ENCODE measurements at places on chromosomes 16 and 17.

DNA sequence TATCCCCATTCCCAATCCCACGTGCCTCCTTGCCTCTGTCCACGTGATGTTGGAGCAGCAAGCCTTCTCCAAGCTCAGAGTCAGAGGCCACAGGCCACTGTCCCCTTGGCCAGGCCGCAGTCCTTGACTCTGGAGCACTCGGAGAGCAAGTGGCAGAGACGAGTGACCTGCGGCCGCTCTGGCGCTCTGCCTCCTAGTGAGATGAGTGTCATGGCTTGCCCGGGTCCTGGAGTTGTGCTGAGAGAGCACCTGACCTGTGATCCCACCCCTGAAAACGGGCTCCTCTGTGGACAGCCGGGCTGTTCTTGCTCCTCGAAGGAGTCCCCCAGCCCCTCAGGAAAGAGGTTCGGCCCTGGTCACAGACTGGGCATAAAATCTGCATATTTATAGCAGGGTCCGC, 10.0 kb upstream of the FASN start:
- DNase-seq: no peak

DNA sequence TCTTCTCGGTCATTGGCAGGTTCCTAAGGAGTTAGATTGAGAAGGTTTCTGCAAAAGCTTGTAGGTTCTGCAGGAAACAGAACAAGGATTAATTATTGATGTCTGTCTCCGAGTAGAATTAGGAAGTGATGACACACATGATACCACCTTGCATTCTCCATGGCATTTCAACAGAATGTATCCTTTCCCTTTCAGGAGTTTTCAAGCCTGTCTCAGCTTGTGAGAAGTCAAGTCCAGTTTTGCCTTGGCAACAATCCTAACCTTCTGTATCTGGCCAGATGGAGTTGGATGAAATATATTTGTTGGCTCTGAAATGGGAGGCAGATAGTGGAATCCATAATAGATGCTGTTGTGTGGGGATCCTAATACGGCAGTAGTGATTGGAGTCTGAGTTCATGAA, 235.5 kb downstream of the SHISA9 start:
- DNase-seq: no peak

DNA sequence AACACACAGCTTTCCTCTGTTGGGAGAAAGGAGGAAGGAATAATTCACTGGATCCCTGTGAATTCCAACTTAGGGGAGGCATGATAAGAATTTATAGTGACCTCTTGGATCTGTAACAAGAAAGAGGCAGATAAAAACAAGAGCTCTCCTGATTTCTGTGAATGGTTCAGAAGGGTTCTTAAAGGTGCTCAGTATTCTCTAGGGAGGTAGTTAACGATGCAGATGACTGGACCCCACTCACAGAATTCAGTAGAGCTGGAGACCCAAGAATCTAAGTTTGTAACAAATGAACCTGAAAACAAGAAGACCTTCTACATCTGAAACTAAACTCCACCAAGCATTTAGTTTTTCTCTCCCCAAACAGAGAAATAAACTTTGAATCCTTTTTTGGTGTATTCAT, 8.6 kb downstream of the ZNRF1 start:
- no peak for DNase-seq

- DNase-seq: no peak
Measured at GRCh38 chr17:55710410-55710809, 12.3 kb downstream of the TMEM100 start.

DNA sequence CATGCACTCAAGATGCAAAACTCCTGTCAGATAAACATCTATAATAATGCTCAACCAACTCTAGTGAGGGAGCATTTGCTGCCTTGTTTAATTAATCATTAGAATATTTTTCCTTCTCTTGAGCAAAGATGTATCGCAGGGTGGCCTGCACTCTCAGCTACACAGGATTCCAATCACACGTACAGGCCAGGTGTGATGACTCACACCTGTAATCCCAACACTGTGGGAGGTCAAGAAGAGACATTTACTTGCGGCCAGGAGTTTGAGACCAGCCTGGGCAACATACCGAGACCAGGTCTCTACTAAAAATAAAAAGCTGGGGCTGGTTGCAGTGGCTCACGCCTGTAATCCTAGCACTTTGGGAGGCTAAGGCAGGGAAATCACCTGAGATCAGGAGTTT, 49.1 kb downstream of the ARHGAP17 start:
- DNase-seq: no peak

DNA sequence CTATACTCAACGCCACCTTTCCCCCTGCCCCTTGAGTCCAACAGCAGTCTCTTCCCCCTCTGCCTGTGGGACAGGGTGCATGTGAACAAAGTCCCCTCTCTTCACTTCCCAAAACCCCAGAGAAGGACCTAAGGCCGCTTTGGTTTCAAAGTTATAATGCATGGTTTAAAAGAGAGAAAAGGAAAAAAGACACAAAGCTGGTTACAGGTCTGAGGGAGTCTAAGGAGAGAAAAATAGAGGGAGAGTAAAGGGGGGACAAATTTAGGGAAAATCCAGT, 1.1 kb upstream of the GABARAP start:
- no peak for DNase-seq

GRCh38 chr17:15914400-15915170, 30.3 kb upstream of the ADORA2B start:
- DNase-seq: no peak

GRCh38 chr17:78557598-78558039, 19.6 kb downstream of the DNAH17 start:
- no peak for DNase-seq

DNA sequence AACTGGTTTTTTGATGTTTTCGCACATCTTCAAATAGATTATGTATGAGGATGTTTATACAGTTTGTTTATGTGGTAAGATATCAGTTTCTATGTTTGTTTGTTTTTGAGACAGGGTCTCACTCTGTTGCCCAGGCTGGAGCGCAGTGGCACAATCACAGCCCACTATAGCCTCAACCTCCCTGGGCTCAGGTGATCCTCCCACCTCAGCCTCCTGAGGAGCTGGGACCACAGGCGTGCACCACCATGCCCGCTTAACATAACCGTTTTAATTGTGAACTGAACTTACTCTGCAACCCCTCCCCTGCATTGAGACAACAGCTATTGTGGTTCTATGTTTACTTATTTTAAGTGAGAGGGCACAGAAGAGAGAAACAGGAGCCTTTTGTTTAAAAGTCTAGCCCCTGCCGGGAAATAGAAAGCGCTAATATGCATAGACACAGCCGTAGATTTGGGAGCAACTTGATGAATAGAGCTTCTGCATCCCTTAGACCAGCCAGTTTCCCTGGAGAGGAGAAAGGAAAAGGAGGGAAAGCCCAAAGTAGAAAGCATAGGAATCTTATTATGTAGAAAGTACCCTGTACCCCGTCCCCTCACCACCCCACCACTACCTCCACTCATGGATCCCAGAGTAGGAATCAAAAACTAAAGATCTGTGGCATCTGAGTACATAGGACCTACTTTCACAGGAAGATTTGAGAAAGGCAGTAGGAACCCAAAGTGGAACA, 19.6 kb upstream of the APPBP2 start:
- DNase-seq: no peak

DNA sequence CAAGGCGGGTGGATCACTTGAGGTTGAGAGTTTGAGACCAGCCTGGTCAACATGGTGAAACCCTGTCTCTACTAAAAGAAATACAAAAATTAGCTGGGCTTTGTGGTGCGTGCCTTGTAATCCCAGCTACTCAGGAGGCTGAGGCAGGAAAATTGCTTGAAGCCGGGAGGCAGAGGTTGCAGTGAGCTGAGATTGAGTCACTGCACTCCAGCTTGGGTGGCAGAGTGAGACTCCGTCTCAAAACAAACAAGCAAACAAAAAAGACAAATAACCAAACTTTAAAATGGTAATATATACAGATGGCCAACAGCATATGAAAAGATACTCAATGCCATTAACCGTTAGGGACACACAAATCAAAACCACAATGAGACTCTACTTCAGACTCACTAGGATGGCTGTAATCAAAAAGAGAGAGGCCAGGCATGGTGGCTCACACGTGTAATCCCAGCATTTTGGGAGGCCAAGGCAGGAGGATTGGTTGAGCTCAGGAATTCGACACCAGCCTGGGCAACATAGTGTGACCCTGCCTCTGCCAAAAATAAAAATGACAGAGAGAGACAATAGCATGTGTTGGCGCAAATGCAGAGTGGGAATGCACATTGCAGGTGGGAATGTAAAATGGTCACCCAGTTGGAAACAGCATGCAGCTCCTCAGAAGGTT, 21.3 kb downstream of the SULT1A2 start:
- no peak for DNase-seq

- DNase-seq: no peak
Measured at GRCh38 chr17:51036084-51036483, 84.6 kb downstream of the SPAG9 start.

DNA sequence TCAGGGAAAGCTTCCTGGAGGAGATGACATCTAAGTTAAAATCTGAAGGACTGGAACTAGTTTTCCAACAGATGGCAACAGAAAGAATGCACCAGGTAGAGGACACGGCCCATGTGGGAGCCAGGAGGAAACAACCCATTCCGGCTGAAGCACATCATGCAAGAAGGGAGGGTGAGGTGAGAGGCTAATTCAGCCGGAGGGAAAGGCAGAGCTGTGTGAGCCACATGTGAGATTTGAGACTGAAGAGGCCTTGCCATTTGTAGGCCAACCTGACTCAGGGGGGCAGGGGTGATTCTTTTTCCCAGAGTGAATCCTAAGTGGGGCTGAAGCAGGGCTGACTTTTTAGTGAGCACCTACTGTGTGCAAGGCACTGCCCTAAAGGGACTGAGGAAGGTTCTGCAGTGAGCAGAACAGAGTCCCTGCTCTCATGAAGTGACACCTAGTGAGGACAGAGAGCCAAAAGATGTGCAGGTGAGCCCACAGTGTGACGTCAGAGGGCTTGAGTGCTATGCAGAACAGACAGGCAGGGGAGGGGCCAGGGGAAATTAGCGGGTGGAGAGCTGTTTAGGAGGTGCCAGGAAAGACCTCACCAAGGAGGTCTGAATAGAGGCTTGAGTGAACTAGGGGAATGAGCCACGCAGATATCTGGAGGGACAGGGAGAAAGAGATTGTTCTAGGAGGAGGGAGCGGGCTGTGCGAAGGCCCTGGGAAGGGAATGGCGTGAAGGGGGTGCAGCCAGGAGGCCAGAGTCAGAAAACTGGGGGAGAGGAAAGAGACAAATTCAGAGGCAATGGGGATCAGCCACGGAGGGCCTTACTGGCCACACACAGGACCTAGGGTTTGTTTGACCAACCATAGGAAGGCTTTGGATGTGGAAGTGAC, 19.8 kb upstream of the IL21R start:
- no peak for DNase-seq

GRCh38 chr16:17557949-17558348, 87.2 kb upstream of the XYLT1 start:
- DNase-seq: no peak

DNA sequence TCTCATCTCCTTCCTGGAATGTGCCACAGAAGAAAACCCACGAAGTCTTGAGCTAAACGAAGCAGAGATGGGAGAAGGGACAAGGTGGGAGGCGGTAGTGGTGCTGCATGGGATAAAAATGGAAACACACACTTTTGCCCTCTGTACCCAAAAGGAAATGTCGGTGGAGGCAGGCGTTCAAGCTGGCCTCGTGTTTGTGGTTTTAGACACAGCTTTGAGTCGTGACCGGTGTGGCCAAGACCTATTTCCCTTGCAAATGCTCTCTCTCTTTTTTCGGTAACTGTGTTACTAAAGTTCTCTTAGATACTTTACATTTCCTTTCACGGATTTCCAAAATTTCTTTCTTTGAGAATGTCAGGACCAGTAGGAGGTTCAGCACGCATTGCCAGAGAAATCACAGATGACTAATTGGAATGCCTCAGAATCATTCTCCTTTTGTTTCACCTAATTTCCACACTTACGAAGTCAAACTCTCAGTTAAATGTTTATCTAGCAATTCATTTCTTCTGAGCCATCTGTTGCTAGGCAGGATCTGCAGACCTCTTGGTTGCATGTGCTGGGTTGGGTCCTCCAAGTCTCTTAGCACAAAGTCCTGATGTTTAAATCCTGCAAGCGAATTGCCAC, 412.3 kb downstream of the MAF start:
- no peak for DNase-seq

- DNase-seq: no peak
Measured at GRCh38 chr16:68991075-68991474, 114.4 kb upstream of the HAS3 start.

GRCh38 chr16:64352246-64352645, 769.6 kb downstream of the CDH11 start:
- DNase-seq: no peak

GRCh38 chr16:64153718-64154117, 968.1 kb downstream of the CDH11 start:
- DNase-seq: no peak

DNA sequence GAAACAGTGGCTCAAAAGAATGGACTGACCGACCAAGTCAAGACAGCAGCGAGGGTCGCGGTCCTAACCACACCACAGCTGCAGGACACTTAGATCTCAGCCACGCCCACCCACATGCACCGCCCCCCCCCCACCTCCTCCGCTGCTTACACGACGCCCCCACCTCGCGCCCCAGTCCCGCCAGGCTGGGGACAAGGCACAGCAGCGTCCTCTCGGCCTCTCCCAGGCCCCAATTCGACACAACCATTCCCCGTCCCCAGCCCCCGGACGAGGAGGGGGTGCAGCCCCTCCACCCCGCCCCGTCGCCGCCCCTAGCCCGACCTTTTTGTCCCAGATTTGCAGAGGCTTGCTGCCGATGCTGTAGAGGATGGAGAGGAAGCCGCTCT, 477 bp downstream of the CFAP20 start:
- no peak for DNase-seq

DNA sequence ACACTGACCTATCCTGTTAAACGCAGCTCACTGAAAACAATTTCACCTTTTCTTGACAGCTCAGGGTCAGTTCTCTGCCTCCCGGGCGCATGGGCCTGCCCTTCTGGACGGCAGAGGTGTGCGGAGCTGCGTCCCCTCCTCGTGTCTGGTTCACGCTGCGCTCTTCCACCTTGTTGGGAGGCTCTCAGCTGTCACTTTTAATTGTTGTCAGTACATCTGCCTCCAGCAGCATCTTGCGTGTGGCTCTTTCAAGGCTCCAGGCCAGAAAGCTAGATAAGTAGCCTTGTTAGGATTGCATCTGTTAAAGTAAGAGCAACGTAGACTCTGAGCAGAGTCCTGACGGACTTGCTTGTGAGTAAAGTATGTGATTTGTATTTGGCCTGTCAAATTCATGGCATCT, 59.4 kb downstream of the MGAT5B start:
- no peak for DNase-seq

DNA sequence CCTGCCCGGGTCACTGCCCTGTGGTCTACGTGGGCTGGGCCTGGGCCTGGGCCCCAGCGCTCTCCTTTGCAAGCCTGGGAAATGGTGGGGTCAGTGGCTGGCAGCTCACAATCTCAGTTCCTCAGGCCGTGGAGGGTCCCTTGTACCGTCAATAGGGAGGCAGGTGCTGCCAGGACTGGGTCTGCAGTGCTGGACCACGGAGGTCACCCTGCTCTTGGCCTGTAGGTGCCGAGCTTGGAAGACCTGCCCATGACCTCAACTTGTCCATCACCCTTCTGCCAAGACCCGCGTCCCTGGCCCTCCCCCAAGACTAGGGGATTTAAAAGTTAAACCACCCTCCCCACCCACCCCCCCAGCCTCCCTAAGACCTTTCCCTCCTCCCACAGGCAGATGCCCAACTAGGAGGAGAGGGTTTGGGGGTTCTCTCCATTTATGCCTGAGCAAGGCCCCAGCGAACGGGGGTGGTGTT, 2.5 kb downstream of the TBX2 start:
- no peak for DNase-seq

- DNase-seq: no peak
Measured at GRCh38 chr16:19967963-19968362, 83.3 kb upstream of the GPRC5B start.

- DNase-seq: no peak
Measured at GRCh38 chr16:49811644-49812334, 44.1 kb downstream of the ZNF423 start.

Data from NCI-H1930 (cell line).